Brain microvascular endothelial cell (primary cell): ENCODE measurements at places on chromosomes 5 and 9.

- peak; percentile 33 for DNase-seq
These were observed 20.5 kb downstream of the CSF1R start for GRCh38 chr5:150065886-150066285.

GRCh38 chr5:33470544-33470943 is 29.8 kb downstream of the TARS1 start:
- peak; percentile 52 for DNase-seq

DNA sequence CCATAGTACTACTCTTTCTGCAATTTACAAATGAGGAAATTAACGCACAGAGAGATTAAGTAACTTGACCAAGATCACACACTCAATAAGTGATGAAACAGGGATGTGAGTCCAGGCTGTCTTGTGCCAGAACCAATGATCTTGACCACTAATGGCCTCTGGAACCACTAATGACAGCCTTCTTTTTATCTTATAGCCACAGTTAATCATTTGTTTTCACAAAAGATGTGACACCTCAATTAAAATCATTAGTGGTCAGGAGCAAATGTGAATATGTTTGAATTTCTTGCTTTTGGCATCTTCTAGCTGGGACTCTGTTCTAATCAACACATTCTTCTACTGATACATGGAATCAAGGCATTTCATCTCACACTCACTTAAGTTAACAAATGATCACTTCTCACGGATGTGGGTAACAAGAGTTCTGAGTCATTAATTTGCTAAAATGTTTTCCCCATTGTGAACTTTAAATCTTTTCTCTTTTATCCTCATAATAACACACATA is 102.7 kb upstream of the CD180 start:
- no peak for DNase-seq

DNA sequence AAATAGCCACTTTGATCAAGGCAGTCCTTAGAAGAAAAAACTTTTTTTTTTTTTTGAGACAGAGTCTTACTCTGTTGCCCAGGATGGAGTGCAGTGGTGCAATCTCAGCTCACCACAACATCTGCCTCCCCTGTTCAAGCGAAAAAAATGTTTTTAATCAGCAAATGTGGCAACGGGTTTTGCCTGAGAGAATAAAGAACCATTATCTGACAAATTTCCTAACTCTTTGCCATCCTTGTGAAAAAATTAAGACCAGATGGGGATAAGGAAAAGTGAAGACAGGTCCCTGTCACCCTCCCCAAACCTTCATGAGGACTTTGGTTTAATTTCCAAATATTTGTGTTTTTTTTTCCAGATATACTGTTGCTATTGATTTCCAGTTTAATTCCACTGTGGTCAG is 107.3 kb upstream of the SPOCK1 start:
- DNase-seq, result no peak

DNA sequence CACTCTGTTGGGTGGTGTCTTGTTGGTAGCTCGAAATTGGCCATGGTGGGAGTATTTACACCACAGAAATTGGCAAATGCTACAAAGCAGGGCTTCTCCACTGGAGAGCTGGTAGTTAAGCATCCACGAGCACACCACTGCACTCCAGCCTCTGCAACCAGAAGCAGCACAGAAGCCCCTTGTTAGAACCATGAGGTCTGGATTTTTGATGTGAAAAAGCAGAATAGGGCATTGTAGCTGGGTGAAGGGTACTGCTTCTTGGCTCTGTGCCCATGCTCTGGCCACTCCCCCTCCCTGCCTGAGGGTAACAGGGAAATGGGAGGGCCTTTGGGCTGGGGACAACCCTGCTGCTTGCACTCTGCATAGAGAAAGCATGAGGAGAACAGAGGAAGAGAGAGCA is 81.2 kb upstream of the UBTD2 start:
- DNase-seq, result no peak

GRCh38 chr5:72618708-72619107 is 111.5 kb upstream of the ZNF366 start:
- DNase-seq, result no peak
